Stimulated activated CD4-positive, alpha-beta T cell treated with anti-CD3 and anti-CD28 coated beads, Interleukin-4, amount 100 ng/mL, for 48 hours (primary cell): ENCODE measurements at places on chromosomes 6 and 20.

DNA sequence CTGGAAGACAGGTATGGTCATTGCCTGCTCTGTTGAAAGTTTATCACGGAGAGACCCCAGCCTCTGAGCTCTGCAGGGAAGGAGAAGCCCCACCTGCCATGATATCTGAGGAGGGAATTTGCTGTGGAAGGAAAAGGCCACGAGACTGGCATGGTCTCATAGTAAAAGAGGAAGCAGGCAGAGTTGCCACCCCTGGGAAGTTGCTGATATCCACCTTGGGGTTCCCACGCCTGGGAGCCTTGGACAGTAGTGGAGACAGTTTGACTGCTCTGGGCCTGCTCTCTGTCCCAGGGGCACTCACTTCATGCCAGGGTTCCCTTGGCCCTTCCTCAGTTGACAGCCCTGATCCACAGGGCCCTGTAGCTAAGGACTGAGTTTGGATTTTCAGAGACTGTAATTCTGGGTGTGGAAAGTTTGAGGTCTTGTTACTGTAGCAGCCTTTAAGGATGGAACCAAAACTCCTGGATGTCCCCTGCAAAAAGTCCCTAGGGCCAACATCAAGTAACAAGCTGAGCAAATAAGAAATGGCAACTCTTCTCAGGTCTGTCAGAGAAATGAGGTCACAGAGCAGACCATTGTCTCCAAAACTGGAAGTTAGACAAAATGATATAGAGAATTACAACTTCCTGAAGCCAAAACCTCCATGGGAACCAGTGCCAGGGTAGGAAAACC, 6.9 kb upstream of the SIRPB1 start:
- no peak for DNase-seq

DNA sequence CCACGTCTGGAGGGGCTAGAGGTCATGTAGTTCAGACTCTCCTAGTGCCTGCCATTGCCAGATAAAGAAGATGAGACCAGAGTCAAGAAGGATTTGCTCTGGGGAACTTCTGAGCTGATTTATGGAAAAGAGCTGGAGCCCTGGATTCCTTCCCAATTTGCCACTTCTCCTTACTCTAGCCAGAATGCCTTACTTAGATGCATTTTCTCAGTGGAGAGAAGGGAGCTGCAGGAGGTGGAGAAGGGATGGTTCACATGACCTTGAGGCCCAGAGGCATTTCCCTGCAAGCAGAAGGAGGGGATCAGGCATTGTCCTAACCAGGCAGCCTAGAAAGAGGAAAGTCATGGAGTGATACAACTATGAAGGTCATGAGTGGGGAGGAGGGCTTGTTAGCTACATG, 122.2 kb downstream of the UNC5CL start:
- no peak for DNase-seq

DNA sequence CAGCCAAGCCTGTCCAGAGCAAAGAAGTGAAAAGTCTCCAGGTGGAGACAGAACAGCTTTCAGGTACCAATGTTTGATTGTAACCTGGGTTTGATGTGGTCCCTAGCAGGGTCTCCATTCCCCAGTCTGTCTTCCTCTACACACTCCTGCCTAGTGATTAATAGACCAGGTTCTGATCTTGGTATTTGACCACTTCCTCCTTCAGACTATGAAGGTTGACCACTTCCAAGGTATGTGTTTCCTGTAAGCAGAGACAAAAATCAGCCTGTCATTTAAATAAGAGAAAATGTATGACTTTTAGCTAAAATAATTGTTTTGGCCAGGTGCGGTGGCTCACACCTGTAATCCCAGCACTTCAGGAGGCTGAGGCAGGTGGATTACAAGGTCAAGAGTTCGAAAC, 41.8 kb upstream of the TOP1 start:
- DNase-seq: no peak

DNA sequence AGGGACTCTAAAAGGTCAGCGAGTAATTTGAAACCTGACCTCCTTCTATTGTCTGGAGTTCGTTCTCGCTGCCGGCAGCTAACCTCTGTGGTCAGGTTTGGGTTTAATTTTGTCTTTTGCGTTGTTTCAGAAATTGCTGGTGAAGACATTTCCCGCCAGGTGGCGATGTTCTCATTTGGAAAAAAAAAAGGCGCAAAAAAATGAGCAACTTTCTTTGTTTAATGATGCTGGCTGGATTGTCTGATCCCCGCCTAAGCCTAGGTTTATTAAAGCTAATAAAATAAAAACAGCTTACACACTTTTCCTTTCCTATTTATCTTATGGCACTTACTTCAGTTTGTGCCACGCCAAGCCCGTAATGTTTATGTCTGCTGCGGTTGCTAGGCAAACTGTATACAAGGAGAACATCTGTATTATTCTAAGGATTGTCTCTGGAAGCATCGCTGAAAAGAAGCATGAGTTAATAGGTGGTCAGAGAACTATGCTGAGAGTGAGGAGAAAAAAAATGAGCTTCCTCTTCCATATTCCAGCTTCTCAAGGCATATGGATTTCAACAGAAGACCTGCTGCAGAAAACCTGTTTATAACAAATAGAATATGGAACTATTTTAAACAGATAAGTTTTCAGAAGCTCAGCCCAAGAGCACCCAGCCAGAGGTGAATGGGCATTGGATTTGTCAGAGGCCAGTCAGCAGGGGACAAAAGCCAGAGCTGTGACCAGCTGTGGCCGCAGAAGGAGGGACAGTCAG, 205.7 kb downstream of the DOK5 start:
- DNase-seq: no peak

DNA sequence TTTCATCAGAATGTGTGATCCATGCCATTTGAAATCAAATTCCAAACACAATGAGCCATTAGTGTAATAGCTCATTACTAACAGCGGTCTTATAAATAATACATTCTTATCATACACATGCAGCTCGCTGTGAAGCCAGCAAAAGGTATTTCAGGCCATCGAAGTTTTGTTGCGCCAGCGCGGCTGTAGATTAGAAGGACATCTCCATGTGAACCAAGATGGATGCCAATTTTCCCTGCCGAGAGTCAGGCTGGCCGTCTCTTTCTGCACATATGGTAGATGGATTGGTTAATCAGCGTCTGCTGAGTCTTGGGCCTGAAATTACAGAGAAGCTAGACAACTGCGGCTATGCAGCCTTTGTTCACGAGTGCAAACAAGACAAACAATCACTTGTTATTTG, 44.1 kb downstream of the CFAP61 start:
- no peak for DNase-seq

GRCh38 chr20:31607640-31608250, 2.7 kb downstream of the ID1 start:
- no peak for DNase-seq

- DNase-seq: no peak
These were observed 320.1 kb upstream of the FKBP1C start for GRCh38 chr6:62891065-62891647.

DNA sequence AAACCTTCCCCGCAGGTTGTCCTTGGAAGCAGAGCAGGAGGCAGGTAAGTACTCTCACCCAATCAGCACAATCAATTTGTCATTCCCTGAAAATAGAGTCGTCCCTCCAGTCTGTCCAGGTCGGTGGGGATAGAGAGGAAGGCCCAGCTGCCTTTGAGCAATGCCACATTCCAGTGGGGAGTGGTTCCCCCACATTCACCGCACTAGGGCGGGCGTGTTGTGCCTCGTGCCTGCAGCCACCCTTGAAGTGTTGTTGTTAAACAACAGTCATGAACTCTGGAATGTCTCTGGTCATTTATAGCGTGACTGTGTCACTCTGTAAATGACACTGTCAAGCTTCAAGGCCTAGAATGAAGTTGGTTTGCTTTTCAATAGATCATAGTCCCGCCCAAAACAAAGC, 33.4 kb downstream of the PRDM1 start:
- DNase-seq: no peak
